ENCODE measurements at places on chromosomes 3 and 15.

DNA sequence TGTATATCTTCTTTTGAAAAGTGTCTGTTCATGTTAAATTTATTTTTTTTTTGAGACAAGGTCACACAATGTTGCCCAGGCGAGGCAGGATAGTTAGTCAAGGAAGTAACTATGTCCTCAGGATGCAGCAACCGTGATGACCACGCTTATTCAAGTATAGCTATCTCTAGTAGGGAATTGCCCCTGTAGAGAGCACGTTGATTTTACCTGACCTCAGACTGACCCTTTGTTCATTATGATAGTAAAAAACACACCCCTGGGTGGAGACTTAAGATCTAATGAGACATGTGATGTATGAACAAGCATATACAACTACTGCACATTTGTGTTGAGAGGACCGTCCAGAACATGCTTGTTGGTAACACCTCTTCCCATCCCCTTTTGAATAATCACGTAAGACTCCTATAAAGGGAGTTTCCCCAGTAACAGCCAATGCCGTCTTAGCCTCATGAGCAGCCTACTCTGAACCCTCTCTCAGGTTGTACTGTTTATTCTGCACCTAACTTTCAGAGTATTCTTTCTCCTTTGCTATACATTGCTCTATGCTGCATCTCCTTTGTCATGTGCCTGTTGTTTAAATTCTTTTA, 32.9 kb downstream of the ZNF621 start:
- DNase-seq = no peak

DNA sequence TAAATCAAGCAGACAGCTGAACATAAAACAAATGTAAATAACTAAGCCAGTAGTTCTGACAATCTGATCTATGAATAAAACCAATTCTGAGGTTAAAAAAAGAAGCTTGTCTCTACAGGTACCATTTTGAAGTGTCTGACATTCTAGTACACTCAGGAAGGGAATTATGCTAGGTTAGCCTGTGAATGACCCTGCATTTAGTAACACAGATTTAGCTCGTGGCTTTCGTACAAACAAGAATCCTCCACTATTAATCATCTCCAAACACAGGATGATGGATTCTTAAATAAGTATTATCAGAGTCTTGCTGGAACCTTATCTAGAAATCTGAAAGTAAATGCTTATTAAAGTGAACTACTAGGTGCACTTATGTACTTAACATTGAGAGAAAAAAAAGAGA, 1120.1 kb downstream of the ROBO1 start:
- no peak for DNase-seq

DNA sequence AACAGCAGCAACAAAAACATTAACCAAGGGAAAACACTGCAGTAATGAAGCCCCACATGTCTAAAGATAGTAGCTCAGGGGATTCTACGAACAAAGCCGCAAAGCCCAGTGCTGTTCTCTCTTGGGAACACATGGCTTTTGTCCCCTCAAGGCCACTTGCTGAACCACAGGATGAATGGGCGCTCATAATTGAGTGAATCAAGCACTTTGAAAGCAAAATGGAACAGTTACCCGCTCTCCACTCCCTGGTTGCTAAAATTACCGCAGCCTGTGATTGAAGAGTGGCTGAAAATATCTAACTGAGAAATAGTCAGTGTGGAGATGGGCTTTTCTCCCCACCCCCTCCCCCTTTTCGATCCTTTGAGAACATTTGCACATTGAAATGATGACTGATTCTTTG, 39.6 kb downstream of the RASGRF1 start:
- DNase-seq = no peak

GRCh38 chr3:194702545-194702944, 16.9 kb downstream of the FAM43A start:
- no peak for DNase-seq

DNA sequence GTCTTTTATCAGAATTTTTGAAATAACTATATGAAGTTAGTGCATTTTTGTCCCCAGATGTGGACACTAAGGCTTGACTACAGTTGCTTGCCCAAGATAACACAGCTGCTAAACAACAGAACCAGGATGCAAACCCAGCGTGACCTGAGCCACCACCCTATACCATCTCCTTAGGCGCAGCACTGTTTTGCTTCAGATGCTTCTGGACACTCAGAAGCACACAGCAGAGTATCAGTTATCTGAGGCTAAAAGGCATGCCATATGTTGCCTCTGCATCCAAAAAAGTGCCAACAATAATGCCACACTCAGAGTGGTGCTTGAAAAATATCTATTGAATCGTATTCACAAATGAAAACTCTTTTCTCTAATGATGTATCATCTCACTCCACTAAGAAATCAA, 24.5 kb downstream of the KCNMB2 start:
- DNase-seq = no peak

- no peak for DNase-seq
Measured at GRCh38 chr15:93093765-93094164, 4.8 kb upstream of the RGMA start.
